Hematopoietic multipotent progenitor cell treated with erythropoietin and hydrocortisone succinate and interleukin-3 and kit ligand, for 17 days (in vitro differentiated cells): ENCODE measurements at places on chromosomes 11 and 22.
A peak's percentile ranks its signal among the peaks of the same experiment; 100 is the strongest.

DNA sequence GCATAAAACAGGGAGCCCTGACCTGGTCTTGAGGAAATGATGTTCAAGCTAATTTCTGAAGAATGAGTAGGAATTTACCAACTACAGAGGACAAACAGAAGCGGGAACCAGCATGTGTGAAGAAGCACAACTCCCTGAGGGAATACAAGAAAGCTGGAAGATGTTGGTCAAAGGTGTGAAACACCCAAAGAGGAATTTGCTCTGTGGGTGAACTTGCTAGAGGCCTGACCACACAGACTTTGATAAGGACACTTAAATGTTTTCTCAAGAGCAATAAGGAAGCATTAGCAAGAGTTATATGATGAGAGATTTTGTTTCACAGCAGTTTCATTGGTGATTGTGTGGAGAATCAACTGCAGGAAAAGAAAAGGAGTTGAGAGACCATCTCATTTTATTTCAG lies 17.6 kb downstream of the SLC5A12 start:
- DNase-seq, result no peak

DNA sequence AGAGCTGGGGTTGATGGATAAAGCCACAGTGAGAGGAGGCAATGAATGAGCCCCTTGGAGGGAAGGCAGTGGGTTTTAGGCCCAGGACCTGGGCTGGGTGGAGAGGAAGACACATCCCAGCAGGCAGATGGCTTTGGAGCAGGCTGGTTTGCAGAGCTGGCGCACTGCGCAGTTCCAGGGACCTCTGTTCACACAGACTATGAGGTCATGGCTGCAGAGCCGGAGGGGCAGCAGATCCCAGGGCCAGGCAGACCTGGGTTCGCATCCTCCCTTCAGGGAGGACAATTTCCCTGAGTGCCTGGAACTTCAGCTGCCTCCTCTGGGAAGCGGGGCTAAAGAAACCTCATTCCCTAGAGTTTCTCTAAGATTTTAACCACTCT lies 28.2 kb upstream of the DGKZ start:
- DNase-seq, result no peak

GRCh38 chr11:119144825-119145486 lies 3.9 kb upstream of the ABCG4 start:
- DNase-seq, result peak; percentile 56

DNA sequence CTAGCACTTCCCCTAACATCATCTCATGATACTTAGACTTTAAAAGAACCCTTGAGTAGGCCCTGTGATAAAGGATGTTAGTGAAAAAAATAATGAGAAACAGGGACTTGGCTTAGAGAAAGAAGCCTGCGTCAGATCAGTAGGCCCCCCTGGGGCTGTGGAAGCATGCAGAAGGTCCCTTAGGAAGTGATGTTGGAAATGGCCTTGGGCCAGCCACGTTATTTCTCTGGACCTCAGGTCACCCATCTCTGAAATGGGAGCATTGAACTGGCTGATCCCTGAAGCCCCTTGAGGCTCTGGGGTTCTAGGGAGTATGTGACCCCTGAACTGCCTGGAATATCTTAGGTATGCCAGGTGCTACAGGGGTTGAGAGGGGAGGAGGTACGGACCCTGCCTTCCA lies 40.2 kb downstream of the MCM5 start:
- DNase-seq, result no peak

DNA sequence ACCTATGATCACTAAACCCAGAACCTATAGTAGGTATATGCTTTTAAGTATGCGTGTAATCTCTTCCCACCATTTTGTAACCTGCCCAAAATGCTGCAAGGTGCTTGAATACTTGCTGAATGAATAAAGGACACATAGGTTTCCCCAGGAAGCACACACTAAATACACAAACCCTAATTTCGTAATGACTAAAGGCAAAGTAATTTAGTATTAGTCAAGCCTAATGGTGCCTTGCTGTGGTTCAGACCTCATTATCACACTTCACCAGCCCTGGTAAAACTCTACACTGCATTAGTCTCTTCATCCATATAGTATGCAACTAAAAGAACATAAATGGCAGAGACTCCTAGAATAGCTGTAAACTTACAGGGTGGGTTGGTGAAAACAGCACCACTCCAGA lies 289.0 kb upstream of the PITPNB start:
- DNase-seq, result no peak

GRCh38 chr11:94662065-94662779 lies 95.1 kb downstream of the PIWIL4 start:
- no peak for DNase-seq
